ENCODE measurements at places on chromosomes 5 and 9.
A peak's percentile ranks its signal among the peaks of the same experiment; 100 is the strongest.

- no peak for DNase-seq
Observed at GRCh38 chr5:39816156-39816845, 391.5 kb upstream of the DAB2 start.

GRCh38 chr9:96751815-96752214 lies 26.1 kb downstream of the ZNF510 start:
- no peak for DNase-seq

DNA sequence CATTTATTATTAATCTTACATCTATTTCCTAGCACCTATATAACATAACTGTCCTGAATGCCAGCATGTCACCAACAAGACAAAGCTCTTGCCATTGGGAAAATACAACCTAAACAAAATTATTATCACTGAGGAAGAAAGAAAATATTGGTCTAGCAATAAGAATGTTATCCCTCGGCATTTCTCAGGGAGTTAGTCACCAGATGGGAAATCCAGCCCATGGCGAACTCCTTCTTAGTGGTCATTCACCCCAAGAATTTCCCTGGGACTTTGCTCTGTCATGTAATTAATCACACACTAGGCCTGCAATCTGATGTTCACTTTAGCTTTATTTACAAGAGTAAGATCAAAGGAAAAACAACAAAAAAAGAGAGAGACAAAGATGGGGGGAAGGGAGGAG lies 56.1 kb upstream of the TAS2R1 start:
- DNase-seq: no peak

GRCh38 chr9:91734371-91734981 lies 215.6 kb downstream of the ROR2 start:
- peak; percentile 45 for DNase-seq

- DNase-seq: no peak
Observed at GRCh38 chr9:82424599-82425120, 436.1 kb downstream of the SPATA31D1 start.

DNA sequence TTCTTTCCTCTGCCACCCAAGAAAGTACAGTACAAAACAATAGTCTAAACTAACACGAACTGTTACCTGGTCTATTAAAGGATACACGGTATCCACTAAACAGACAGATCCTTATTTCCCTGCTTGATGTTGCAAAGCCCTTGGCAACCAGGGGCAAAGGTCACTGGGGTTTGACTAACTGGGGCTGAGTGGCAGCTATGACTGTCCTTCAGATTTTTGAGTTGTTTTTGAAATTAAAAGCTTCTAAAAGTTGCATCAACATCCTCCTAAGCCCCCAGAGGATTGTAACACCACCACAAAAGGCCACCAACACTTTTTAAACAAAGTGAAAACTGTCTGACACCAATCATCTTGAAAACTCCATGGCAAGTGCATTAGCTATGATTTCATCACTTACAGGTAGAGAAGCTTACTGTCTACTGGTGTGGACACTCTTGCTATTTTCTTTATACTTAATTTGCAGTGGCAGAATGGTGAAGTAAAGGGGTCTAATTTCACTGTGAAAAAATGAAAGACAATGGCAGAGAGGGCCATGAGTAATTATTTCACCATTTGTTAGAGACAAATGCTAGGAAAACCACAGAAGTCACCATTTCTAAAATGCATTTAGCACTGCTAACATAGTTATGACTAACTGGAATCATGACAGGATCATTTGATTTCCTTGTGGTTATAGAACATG lies 292.4 kb downstream of the EFNA5 start:
- no peak for DNase-seq

DNA sequence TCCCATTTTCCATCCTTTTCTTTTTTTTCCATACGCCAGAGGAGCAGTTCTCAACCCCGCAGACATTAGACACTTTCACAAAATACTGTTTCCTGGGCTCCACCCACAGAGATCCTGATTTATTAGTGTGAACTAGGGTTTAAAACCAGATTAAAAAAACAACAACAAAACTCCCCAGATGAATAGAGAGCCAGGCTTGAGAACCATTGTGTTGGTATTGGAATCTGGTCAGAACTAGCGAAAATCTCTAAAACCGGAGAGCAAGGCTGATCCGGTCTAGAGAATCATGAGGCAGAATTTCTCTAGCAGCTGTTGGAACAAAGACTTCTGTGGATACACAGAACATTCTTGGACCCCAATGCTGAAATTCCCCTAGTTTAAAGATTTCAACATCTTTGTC lies 173.0 kb downstream of the PCSK1 start:
- no peak for DNase-seq

DNA sequence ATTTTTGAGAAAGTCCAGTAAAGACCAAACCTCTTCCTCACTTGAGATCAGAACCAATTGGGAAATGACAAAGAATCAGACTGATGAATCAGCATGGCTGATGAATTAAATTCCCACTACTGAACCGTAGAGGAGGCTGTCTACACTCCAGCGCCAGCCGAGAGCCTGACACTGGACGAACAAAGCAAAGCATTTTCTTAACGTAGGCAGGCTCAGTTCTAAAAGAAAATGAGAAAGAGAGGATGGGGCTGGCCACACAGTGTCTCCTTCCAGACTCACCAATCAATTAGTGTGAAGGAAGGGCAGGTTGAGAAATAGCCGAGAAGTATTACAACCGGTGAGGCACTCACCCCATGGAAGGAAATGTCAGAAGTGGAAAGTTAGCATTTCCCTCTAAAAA lies 49.4 kb downstream of the ITGA1 start:
- DNase-seq: no peak

- peak; percentile 22 for DNase-seq
Observed at GRCh38 chr9:7055171-7055903, 297.6 kb downstream of the KDM4C start.

- DNase-seq: no peak
Observed at GRCh38 chr5:173582216-173583111, 34.0 kb downstream of the BOD1 start.

DNA sequence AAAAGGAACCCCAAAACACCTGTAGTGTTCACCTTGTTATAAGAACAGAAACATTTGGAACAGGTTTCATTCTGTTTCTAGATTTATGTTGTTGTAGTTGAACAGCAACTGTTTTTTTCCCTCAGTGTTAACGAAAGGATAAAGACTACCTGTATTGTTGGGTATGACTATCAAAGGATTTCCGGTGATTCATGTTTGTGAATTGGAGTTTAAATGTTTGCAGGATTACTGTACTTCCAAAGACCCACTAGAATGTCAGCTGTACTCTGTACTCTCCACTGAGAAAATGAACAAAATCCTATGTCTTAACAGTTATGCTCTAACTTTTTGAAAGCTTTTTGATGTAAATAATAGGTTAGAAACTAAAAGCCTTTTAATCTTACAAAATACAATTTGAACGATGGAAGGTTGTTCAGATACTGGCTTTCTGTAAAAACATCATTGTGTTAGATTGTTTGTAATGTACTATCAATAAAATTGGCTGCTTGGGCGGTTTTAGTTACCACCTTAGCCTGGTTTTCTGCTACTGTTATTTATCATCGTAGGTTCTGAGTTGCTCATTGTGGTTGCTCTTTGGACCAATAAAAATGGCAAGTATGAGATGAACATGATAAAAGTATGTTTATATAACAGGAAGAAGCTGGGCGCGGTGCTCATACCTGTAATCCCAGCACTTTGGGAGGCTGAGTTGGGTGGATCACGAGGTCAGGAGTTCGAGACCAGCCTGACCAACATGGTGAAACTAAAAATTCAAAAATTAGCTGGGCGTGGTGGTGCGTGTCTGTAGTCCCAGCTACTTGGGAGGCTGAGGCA lies 44.1 kb downstream of the DCP2 start:
- peak; percentile 67 for DNase-seq

DNA sequence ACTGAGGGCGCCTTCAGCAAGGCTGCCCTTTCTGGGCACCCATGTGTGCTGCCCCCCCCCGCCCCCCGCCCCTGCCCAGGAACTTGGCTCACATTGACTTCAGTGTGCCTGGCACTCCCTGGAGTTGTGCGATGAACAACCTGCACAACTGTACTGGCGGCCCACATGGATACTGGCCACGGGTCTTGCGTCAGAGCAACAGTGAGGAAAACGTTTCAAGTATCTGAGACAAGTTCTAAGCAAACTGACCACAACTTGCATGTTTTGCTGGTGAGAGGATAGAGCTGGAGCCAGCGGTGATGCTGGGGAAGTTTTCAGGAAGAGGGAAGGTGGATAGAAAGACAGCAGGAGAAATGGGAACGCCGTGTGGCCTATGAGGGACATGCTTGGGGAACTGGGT lies 45.4 kb downstream of the HABP4 start:
- DNase-seq: no peak

GRCh38 chr9:16105168-16106020 lies 552.6 kb downstream of the CCDC171 start:
- DNase-seq: no peak

DNA sequence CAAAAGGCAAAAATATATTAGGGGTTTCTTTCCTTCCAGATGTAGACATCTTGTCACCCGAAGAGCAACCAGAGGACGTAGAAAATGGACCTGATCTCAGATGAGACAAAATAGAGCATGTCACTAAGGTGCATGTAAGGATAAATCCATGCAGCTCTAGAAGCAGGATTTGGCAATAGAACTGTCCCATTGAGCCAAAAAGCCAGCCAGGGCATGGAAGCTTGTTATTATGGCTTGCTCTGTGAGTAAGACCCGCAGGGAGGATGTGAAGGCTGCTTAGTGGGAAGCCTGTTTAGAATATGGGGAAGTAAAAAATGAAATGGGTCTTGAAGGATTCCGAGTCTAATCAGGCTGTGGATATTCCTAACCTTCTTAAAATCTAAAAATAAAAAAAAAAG lies 165.6 kb upstream of the MPDZ start:
- DNase-seq: no peak

- DNase-seq: no peak
Observed at GRCh38 chr5:180330810-180331646, 22.1 kb downstream of the GFPT2 start.

- no peak for DNase-seq
Observed at GRCh38 chr5:60586307-60586901, 113.6 kb downstream of the DEPDC1B start.

DNA sequence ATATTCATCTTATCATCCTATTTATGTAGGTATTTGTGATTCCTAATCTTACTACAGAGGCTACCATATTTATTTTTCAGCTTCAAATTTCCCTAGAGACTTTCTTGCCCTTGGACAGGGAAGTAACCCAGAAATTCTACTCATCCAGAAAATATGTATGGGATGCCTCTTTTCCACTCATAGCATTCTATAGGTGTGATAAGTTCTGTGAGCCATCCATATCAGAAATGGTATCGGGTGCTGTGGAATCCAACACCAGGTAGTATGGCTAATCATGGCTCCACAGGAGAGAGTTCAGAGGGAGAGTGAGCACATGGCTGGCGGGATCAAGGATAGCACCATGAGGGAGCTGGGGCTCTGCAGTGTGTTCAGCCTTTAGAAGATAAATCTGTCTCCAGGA lies 349.3 kb upstream of the ACTBL2 start:
- DNase-seq: no peak

- DNase-seq: no peak
Observed at GRCh38 chr5:77418162-77418561, 74.0 kb downstream of the WDR41 start.

DNA sequence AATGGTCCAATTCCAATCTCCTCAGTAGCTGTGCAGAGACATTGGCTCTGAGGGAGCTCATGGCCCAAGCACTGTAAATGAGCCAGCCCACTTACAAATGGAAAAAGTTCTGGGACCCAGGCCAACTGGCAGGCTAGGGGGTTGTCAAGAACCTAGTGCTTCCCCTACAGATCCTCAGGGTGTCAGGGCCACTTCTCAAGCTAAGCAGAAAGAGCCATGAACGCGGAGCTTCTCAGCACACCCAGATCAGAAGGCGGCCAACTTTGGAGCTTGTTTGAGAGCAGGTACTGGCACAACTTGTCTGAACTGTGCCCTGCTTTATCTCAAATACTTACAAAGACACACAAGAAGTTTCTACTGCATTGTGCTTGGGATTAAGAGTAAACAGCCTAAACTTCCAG lies 17.5 kb downstream of the TLE1 start:
- DNase-seq: no peak

DNA sequence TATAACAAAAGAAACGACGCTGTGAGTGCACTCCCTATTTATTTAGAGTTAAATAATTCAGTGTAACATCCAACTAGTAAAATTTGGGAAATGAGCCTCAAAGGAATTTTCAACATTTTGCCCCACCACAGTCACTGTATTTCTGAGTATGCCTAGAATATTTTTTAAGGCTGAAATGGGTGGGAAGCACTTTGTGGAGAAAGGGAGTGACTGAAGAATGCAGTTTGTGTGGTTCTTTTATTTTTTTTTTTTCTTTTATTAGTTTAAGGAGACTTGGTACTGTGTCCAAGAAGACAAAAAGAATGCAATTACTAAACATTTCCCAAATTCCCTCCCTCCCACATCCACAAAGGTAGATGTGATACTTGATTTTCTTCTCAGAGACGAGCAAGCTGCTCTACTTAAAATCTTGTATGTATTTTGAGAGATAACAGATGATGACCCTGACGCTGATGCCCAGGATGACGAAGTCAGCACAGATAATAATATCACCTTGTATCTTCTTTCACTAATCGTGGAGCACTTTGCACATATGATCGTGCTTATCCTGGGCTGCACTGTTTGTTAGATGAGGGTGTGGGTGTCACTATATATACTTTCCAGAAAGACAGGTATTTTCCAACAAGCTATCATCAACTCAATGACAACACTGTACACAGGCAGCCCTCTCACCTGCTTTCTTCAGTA lies 586.3 kb downstream of the RAB3C start:
- no peak for DNase-seq

- no peak for DNase-seq
Observed at GRCh38 chr9:93673839-93674334, 97.5 kb downstream of the PHF2 start.

DNA sequence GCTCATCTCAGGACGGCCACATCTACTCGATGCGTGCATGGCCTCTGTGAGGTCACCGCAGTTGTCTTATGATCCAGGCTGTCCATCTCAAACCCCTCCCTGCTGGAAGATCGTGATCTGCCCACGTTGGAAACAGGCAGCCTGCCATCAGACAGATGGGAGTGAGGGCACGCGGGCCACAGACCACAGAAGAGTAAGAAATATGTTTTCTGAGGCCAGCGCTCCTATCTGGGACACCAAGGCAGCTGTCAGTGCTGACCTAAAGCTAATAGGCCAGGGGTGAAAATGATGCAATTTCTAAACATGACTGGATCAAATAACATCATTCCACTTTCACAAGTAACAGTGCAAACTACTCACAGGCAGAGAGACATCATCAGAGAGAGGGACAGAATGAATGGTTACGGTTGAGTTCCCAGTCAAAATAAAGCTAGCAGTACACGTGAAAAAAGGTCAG lies 57.1 kb upstream of the CER1 start:
- no peak for DNase-seq

DNA sequence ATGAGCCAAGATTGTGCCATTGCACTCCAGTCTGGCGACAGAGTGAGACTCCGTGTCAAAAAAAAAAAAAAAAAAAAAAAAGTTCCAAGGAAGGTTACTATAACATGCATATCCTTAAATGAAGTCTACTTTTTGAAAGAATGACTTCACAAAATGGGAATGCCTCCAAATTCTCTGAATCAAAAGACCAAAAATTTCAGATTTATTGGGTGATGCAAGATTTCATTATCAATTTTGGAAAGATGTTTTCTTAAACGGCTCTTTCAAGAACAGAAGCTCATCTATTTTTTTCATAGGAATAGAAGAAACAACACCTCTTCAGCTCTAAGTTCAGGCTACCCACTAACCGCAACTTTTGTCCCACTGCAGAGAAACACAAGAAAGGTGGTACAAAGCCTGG lies 69.9 kb downstream of the AUH start:
- DNase-seq: no peak
